NCI-H2081 (cell line): ENCODE measurements at places on chromosomes 5 and 9.

- no peak for DNase-seq
Measured at GRCh38 chr5:108654051-108654450, 93.6 kb upstream of the FER start.

DNA sequence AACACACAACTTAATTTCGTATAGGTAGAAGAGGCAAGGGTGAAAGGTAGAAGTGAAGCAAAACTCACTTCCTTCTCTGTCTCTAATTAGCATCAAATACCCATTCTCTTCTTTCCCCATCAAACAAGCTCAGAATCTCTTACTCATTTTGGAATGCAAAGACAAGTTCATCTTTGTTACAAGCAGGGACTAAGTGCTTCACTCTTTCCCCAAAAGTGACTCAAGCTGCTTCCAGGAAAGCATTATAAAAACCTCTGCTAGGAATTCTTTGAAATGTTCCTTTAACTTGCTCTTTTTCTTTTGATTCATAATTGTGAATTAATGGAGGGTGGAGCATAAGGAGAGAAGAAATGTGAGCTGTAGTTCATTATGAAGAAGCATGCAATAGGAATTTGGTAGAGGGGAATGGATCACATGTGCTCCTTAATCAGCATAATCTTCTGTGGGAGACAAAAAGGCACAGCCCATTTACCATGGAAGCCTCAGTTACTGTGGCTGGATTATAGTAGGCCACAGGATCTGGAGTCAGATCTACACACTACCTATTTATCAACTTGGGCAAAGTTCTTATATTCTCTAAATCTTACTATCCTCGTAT lies 109.5 kb upstream of the DPYSL3 start:
- DNase-seq: no peak

GRCh38 chr9:21810881-21811280 lies 8.4 kb downstream of the MTAP start:
- no peak for DNase-seq

DNA sequence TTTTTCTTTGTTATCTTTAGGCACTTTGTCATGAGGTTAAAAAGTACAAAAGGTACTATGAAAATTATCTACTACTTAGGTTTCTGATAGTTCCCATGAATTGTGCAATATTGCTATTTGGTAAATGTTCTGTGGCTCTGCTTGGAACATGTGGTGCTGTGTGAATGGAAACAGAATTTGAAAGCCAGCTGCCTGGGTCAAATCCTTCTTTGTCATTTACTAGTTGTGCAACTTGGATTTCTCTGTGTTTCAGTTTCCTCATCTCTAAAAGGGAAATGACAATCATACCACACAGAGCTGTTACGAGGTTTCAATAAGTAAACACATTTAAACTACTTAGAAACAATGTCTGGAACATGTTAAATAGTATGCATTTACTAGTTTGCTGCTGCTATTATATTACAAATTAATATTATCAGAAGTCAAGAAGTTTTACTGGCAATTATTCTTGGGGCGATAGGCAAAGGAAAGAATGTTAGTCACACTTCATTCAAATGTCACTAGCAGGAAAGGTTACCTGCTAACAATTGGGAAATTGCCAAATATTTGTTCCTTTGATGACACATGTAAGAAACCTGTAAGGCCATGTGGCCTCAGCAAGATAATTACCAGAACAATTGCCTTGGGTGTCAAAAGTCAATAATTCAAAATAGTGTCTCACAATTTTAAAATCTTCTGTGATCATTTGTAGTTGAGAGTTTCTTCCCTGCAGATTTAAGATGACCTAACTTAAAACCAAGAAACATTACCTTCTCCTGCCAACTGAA lies 184.8 kb downstream of the KIAA0825 start:
- DNase-seq: no peak

- no peak for DNase-seq
Measured at GRCh38 chr5:61575581-61575980, 243.5 kb downstream of the ZSWIM6 start.

- no peak for DNase-seq
Measured at GRCh38 chr5:80195837-80196400, 59.9 kb downstream of the SERINC5 start.

- DNase-seq: no peak
Measured at GRCh38 chr5:146005723-146006122, 69.3 kb downstream of the SH3RF2 start.

DNA sequence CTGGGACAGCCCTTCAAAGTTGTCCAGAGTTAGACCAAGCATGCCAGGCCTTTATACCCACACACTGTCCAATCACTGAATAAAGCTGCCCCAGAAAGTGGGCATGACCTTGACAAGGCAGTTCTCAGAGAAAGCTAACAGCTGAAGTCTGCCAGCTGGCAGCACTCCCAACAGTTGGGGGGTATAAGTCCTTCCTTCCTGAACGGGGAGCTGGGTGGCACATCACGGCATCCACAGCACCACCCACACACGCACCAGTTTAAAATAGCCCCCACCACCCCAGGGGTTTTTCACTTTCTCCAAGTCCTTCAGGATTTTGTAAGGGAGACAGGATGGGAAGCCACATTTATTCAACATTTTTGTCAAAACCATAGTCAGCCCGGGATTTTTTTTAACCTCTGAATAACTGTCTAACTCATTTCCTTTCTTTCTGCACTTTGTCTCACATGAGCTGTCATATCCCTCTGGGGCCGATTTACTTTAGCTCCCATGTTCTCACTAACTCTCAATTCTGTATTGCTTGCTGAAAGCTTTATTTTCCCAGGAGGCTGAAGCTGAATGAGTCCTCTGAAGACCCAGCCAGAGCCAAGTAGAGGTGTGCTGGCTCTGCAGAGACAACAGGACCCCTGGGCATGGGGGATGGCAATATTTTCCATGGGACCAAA lies 15.4 kb downstream of the FAM81B start:
- DNase-seq: no peak

DNA sequence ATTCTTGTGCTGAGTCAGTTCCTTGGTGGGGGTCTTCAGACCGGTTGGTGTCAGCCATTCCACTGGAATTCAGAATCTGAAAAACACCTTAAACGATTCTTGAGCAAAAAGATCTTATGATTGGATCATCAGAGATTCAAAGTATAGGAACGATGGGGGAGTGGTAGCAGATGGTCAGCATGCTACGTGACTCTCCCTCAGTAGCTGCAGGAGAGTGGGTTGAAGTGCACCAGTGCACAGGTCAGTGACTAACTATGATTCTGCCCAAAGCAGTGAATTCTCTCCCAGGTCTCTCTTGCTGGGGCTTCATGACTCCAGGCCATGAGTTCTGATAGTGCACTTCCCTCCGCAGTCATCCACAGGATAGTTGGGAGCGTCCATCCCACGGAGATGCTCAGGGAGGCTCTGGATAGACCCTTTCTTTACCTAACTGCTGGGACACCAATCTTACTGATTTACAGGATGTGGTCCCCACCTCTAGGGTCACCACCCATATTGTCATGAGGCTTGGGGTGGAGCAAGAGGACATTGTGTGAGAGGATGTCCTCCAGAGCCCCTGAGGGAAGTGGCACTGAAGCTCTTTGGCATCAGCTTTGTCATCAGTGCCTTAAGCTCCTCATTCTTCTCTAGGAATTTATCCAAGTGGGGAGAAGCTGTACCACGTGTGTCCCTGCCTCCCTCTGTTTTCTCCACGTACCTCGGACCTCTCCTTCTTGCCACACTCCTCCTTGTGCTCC lies 62.0 kb downstream of the RASGRF2 start:
- DNase-seq: no peak

DNA sequence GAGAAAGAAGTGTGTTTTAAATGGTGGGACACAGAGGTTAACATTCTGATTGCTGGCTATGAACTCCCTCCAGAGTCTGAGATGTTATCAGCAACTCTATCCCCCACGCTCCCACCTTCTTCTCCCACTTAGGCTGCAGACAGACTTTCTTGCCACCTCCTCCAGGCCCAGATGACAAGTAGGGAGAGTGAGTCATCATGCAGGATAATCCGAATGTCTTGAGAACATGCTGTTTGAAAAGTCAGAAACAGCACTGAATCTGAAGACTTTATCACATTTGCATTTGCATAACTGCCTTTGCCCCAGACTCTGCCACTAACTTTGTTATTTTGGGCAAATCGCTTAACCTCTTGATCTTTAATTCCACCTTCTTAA lies 139.8 kb downstream of the ESM1 start:
- no peak for DNase-seq

DNA sequence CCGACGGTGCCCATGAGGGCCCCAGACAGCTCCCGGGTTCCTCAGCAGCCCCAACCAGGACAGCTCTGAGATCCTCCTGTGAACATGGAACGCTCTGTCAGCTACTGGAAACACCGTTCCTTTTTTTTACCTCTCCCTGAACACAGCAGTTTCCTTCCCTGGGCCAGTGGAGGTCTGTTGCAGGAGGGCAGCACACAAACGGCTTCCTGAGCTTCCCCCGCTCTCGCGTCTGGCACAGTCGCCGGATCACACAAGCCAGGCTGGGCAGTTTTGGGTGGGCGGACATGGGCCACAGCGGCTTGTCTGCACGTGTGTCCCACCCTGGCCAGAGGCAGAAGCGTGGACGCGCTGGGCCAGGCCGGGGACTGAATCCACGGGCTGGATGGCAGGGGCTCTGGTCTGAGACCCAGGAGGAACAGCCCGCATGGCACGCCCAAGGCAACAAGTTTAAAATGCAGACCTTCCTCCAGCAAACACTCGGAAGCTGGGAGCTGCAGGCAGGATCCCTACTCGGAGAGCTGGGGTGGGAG lies 106.8 kb upstream of the SARDH start:
- DNase-seq: no peak

GRCh38 chr5:117888688-117889087 lies 1099.7 kb downstream of the DTWD2 start:
- no peak for DNase-seq

DNA sequence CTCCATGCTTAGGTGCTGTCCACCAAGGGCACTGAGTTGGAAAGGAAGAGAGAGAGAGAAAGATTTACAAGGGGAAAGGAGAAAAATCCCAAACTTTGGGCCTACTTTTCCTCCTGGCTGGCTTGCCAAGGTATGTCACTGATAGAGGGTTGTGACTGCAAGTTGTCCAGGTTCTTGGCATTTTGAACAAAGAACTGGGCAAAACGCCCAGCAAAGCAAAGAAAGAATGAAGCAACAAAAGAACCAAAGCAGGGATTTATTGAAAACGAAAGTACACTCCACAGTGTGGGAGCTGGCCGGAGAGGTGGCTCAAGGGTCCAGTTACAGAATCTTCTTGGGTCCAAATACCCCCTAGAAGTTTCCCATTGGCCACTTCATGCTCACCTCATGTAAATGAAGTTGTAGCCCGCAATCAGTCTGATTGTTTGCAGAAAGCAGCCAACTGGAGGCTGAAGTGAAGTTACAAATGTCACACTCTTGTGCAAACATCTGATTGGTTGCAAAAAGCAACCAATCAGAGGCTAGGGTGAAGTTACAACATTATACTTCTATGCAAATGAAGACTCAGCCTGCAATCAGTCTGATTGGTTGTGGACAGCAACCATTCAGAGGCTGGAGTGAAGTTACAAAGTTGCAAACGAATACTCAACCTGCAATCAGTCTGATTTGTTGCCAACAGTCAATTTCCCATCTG lies 263.5 kb downstream of the YTHDC2 start:
- no peak for DNase-seq

DNA sequence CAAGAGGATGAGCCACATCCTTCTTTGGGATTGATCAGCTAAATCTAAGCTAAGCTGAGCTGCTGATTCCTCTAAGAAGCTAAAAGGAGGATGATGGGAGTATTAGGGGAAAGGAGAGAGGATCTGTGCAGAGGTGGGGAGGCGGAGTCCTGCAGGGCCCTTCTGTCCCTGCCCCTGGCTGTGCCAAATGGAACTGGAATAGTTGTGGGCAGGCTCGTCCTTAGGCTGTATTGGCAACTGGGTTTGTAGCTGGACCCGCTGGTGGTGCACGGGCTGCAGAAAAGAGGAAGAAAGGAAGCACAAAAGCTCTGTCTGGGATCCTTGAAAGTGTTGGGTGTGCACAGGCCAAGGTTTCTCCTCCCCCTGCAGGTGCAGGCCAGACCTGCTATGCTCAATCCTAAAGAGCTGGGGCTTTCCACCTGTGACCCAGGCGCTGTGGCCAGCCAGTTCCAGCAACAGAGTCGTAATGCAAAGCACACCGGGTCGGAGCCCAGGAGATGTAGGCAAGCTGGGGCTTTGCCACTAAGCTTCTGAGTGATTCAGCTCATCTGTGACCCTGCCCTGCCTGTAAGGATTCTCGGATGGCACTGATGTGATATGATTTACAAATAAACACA lies 9.8 kb downstream of the CLTB start:
- no peak for DNase-seq
